Astrocyte of the cerebellum (primary cell): ENCODE measurements at places on chromosomes 3 and 15.

- no peak for DNase-seq
Measured at GRCh38 chr3:174784206-174784934, 74.8 kb upstream of the NAALADL2 start.

DNA sequence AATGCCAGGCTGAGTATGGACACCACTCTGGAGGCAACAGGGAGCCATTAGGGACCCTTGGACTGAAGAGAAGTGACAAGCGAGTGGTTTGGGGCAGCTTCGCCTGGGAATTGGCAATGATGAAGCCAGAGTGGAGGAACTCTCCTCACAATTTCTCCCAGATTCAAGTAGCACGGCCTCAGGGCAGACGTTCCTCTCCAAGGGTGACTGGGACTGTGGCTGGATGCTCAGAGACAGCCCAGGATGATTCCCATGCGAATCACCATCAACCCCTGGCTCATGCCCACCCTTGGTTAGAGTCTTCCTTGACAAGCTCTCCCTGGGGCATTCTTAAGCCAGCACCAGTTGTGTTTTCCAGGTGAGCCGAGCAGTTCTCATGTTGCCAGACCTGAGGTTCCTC is 16.3 kb upstream of the DOCK3 start:
- DNase-seq, result no peak

- no peak for DNase-seq
Measured at GRCh38 chr15:66849393-66849745, 147.3 kb downstream of the SMAD6 start.

GRCh38 chr3:2354702-2355101 is 256.0 kb downstream of the CNTN4 start:
- DNase-seq, result peak; percentile 49

- no peak for DNase-seq
Measured at GRCh38 chr3:188841906-188842305, 329.9 kb upstream of the TPRG1 start.
